Epithelial cell of proximal tubule (primary cell): ENCODE measurements at places on chromosomes 1 and 21. TPM values are rescaled to one million over a fixed set of nuclear protein-coding genes. Genes with fewer than 3 reads are reported as not detected.

Gene C1QB
- total RNA-seq, result not detected in 2 replicates

Gene FMO2
- total RNA-seq, result not detected in 2 replicates

Gene CHAF1B
- 8.5 and 21.8 TPM in 2 replicates for total RNA-seq

- DNase-seq, result no peak
Observed at GRCh38 chr1:227072991-227073390, 132.9 kb downstream of the COQ8A start.

GRCh38 chr1:181858135-181858534 lies 203.4 kb downstream of the ZNF648 start:
- no peak for DNase-seq

GRCh38 chr1:201020721-201021629 lies 2.5 kb downstream of the KIF21B start:
- no peak for DNase-seq

GRCh38 chr1:103460511-103460910 lies 65.0 kb upstream of the RNPC3 start:
- DNase-seq, result no peak

GRCh38 chr1:61754545-61754944 lies 12.3 kb downstream of the PATJ start:
- DNase-seq, result no peak

DNA sequence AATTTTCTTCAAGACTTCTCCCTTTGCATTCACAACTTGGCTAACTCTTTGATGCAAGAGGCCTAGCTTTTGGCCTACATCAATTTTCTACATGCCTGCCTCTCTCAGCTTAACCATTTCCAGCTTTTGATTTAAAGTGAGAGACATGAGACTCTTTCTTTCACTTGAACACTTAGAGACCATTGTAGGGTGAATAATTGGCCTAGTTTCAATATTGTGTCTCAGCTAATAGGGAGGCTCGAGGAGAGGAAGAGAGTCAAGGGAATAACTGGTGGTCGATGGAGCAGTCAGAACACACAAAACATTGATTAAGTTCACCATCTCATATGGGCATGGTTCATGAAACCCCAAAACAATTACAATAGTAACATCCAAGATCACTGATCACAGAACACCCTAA lies 225.5 kb downstream of the TPR start:
- DNase-seq, result peak; percentile 22

DNA sequence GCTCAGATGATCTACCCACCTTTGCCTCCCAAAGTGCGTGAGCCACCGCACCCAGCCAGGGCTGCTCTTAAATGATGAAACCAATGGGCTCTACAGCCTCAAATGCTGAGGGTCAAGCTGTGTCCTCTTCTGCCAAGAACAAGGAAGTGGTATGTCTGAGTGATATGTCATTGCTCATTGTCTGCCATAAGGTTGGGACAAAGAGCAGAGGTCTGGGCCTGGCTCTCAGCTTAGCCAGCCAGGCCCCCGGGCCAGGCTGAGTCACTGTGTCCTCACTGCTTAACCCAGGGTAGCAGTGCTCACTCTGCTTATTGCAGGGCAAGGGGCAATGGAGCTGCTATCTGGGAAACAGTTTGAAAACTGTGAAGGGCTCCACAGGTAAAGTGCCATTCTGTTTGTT lies 8.3 kb upstream of the ETS2 start:
- DNase-seq, result no peak

DNA sequence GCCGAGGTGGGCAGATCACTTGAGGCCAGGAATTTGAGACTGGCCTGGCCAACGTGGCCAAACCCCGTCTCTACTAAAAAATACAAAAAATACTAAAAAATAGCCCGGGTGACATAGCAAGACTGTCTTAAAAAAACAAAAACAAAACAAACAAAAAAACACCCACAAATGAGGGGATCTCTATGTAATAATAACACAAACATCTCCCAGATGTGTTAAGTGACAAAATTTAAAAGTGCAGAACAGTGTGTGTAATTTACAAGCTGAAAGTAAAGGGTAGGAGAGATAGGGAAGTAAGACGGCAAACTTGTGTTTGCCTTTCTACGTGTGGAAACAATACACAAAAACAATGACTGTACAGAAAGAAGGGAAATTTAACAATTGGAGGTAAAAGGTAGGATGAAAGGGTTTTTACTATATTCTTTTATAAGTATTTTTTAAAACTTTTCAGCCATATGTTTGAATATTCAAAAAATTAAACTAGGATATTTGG lies 36.3 kb downstream of the ARID4B start:
- no peak for DNase-seq

DNA sequence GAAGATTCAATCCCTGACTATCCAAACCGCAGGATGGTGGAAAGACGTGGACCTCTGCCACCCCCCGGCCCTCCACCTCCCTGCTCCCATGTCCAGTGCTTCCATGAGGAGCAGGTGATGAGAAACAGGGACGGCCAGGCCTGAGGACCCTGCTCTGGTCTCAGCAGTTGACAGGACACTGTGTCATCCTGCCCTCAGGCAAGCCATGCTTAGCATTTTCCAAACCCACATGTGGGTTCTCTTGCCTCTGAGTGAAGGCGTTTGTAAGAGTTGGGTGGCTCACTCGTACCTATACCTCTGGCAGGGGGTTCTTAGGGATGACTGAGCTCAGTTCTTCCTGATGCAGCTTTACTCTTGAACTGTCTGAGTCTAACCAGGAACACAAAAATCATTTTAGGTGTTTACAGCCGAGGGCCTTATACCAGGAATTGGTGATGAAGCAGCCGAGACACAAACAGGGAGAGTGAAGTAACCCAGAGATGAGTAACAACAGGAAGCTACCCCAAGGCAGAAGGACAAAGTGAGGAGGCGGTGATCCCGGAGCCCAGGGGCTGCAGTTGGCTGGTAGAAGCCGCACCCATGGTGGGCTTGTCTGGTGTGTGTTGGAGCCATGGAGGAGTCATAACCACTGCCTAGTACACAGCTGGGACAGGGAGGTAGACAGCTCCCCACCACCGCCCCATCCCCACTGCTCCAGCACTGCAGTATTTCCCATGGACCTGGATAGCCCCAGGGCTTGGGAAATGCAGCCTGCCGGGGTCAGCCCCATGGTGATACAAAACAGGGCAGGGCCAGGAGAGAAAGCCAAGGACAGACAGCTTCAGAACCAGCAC lies 21.4 kb downstream of the MYBPH start:
- no peak for DNase-seq
